ENCODE measurements at places on chromosomes 16 and 17.
A peak's percentile ranks its signal among the peaks of the same experiment; 100 is the strongest.

- DNase-seq = no peak
These were observed 22.3 kb upstream of the BRD7 start for GRCh38 chr16:50390914-50391716.

GRCh38 chr16:76059186-76059585 is 218.0 kb upstream of the CNTNAP4 start:
- no peak for DNase-seq

- no peak for DNase-seq
These were observed 1.7 kb upstream of the COL1A1 start for GRCh38 chr17:50203086-50203485.

DNA sequence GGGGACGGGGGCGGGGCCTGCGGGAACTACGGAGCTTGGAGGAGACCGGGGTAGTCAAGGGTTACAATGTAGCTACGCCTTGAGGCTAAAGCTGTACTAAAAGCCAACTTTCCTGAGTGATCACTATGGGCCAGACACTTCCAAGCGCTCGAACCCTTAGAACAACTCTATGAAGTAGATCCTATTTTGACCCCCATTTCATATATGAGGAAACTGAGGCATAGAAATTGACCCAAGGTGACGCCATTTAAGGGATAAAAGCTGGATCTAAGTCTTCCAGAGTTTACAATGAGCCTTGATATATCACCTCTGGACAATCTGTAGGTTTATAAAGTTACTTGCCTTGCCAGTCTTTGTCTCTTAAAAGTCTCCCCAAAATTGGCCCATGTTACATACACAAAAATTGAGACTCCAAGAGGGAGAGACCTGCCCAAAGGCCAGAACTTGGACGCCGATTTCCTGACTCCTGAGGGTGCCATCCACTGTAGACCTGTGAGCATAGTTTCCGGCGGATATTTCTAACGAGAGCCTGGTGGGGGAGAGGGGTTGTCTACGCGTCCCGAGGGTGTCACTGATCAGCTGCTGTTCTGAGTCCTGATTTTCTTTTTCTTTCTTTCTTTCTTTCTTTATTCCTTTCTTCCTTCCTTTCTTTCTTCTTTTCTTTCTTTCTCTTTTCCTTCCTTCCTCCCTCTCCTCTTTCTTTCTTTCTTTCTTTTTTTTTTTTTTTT is 555 bp upstream of the NCBP3 start:
- DNase-seq = no peak

GRCh38 chr17:5711344-5711743 is 127.0 kb upstream of the NLRP1 start:
- no peak for DNase-seq

DNA sequence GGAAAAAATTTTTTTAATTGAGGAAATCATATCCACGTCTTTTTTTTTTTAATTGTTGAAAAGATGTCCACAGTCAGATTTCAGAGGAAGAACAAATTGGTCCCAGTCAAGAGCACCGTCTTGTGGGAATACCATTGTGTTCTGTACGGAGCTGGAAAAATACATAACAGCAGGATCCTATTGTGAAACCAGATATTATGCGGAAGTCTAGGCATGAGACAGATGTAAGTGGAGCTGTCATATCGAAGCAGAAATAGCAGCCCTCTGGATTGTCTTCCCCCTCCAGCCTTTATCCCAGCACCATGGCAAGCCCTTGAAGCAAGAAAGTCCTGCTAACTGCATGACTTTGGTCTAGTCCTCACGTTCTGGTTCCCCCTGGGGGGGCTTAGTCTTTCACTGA is 391.6 kb upstream of the ASIC2 start:
- DNase-seq = no peak

- DNase-seq = no peak
These were observed 17.2 kb upstream of the TMEM98 start for GRCh38 chr17:32910769-32911168.

GRCh38 chr16:69014811-69015210 is 90.6 kb upstream of the HAS3 start:
- DNase-seq = no peak

DNA sequence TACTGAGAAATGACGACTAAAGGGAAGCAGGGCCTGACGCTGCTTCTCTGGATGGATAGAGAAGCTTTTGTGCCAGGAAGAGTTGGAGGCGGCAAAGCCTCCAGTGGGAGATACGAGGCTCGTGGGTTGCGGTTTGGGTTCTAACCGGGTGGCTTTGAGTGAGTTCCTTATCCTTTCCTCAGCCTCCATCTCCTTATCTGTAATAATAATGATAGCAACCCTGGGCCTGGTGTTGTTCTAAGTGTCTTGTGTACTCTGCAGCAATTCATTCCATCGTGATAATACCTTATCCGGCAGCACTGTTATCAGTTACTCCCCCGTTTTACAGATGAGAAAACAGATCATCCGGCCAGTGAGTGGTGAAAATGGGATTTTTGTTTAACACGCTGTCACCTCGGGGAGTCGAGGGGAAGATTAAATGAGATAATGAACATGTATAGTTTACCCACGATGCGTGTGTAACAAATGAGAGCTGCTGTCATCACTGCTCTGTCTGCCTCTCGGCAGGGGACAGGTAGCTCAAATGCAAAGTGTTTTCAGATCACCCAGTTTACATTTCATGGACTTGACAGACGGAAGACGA is 52.0 kb upstream of the LHX1 start:
- no peak for DNase-seq

DNA sequence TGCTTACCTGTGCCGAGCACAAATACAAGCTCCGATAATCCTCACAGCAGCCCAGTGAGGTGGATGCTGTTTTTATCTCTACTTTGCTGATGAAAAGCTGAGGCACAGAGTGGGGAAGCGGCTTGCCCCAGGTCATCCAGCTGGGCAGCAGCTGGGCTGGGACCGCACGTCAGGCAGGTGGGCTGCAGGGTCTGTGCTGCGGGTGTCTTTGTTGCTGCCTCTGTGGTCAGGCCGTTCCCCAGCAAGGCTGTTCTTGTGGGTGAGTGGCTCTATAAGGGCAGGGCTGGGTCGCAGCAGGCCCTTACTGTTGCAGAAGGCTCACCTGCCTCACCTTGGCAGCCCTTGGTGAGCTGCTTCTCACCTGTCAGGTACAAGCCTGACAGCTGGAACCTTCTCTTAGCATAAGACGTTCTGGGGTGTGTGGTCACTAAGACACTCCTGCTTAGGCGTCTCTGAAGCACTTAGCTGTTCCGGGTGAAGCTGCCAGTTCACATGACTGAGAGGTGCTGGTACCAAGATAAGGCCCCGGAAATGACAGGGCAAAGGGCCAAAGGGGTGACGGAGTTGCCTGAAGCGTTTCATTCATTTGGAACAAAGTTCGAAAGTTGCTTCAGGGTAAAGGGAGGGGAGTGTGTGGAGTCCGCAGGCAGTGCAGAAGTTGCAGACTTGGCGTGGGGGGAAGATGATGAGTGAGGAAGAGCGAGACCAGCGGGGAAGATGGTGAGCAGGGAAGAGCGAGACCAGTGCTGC is 17.4 kb downstream of the IRF8 start:
- no peak for DNase-seq

DNA sequence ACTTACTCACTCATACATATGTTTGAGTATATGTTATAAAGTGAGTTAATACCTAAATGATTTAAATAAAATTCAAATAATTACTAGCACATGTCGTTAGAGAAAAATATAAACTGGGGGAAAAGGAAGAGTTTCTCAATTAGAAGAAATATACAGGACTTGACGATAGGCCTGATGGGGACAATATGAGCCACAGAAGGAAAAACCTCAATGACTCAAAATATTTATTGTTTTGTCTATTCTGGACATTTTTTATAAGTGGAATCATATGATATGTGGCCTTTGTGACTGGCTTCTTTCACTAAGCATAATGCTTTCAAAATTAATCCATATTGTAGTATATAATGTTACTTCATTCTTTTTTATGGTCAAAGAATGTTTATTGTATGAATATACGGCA is 339.2 kb upstream of the PMFBP1 start:
- DNase-seq = no peak

GRCh38 chr17:34068571-34068970 is 186.5 kb upstream of the CCL2 start:
- DNase-seq = no peak

DNA sequence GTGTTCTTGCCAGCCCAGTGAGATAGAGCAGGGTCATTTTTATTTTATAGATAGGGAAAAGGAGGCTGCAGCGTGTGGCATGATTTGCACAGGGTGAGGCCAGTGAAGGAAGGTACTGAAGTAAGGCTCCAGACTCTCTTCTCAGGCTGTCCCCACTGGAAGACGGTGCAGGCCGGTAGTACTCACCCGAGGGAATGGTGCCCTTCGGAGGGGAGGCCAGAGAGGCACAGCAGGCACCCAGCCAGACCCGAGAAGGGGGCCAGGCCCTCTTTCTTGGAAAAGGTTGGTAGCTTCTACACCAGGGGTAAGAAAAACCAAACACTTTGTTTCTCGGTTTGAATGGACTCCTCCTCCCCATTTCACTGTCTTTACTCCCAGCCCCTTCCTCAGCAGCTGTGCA is 288 bp downstream of the ANKRD40CL start:
- no peak for DNase-seq

- DNase-seq = no peak
These were observed 8.1 kb downstream of the CPNE2 start for GRCh38 chr16:57100445-57100844.

DNA sequence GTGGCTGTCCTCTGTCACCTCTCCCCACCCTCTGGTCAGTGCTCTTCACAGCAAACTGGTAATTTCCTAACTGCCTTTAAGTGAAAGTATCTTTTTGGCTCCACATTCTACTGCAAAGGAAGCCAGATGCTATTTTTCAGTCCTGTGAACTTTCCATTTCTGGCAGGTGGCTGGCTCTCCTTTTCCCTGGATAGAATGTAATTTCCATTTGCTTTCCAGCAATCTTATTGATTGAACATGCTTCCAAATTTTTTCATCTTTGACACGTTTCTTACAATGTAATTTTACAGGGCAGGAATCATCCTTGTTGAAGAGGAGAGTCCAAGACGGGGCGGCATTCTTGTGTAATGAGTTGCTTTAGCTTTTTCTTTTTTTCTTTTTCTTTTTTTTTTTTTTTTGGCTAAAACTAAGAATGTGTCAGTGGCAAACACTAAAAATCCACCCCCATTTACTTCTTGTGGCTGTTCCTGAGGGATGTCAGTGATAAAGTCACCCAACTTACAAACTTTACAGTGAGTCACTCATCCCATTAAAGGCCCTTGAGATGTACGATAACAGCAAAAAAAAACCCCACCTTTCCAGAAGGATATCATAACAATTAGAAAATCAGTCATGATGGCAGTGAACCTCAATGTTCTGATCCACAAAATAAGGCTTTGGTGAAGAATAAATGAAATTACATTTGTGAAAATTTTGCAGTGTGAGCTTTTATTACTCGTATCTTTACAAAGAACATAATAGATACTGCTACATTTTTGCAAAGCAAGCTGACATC is 29.4 kb upstream of the PRKCA start:
- DNase-seq = peak; percentile 67

- no peak for DNase-seq
These were observed 259.8 kb downstream of the GRIN2A start for GRCh38 chr16:9922441-9922840.

GRCh38 chr17:19412510-19412909 is 1.5 kb downstream of the RNF112 start:
- no peak for DNase-seq

DNA sequence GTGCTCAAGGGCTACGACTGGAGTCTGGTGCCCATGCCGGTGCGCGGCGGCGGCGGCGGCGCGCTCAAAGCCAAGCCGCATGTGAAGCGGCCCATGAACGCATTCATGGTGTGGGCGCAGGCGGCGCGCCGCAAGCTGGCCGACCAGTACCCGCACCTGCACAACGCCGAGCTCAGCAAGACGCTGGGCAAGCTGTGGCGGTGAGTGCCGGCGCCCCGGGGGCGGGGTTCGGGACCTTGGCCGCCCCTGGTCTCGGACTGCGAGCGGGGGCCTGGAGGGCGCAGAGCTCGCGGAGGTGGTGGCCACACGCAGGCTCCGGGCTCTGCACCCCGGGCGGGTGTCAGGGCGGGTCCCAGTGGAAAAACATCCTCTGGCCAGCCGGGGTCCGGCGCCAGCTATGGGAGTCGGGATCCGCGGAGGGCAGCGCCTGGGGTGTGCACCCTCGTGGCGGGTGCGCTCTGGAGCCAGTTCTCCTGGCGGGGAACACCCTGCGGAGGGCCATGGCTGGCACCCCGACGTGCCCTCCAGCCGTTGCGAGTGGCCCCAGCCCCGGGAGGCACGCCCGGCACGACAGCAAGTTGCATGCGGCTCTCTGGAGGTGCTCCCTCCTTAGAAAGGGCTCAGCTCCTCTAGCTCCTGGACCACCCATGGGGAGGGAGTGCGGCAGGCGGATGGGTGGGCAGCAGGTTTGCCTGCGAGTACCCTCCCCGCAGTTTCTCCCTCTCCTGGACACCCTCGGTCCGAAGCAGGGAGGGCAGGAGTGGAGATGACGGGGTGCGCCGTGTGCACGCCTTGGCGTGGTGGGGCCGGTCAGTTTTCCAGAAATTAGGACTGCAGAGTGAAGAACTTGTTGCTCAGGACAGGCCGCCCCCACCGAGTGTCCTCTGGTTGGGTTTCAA is 824 bp downstream of the SOX8 start:
- DNase-seq = no peak

DNA sequence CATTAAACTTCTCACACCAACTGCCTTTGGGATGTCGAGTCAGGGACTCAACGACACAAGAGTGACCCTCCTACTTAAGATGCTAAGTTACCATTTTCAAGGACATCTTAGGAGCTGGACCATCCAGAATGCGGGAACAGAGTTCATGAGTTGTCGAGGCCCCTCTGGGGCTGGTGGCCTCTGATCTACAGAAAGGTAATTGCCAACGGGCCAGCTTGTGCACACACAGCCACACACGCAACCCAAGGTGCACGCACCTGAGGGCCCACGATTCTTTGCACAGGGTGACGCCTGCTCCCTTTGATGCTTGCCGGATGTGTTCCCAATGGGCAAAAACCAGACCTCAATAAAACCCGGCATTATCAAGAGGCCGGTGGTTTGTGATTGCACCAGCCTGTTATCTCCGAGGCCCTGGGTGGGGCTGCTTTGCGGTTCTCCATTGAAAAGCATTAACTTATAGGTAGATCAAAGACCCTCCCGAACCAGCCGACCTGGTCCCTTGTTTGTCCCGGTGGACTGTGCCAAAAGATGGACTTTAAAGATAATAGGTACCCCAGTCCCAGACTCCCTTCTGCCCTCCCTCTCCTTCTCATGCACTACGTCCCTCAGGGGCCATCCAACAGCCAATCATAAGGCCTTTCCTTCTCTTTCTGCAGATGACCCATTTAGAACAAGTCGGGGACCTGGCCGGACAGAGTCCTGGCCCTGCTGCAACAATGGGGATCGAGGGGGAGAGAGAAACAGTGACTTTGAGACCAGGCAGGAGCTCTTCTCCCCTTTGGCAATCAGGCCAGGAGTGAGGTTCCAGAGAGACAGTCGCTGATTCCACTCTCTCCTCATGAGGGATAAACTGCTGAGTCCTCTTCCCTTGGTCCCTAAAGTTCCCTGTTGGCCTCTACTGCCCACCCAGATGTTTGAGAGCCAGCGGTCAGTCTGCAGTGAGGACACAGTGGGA is 292.5 kb downstream of the SOX9 start:
- no peak for DNase-seq

- DNase-seq = no peak
These were observed 24.9 kb downstream of the CDRT15 start for GRCh38 chr17:14211801-14212200.

GRCh38 chr17:78238823-78239488 is 7.5 kb downstream of the TMEM235 start:
- no peak for DNase-seq

GRCh38 chr16:85416228-85417109 is 196.7 kb upstream of the GSE1 start:
- DNase-seq = peak; percentile 66

All from AG08396 (cell line).